ENCODE measurements at places on chromosomes 16 and 17.

DNA sequence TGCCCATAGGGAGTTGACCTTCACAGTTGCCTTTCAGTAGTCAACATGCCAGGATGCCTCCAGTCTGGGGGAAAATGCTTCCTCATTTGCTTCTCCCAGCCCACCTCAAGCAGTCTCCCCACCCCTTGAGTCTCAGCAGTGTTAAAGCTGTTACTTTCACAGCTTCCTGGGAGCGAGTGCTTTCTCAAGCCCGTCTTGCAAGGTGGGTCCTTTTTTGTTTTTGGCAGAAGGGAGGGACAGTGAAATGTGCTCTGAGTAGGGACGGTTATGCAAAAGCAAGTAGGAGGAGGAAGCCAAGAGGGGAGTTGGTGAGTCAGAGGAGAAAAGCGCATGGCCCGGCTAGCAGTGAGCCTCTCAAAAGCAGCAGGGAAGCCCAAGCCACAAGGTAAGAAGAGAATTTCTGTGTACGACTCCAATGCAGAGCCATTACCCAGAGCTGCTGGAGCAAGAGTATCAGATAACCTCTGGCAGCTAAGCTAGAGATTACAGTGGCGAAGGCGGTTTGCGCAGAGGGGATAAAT, at the start of gene CHST4:
Gene CHST4 (plus strand): TSS at position 316 of the 521 bp plus-strand sequence. CDS start 10,252 bp downstream, outside the sequence.
- peak; percentile 35 for DNase-seq

DNA sequence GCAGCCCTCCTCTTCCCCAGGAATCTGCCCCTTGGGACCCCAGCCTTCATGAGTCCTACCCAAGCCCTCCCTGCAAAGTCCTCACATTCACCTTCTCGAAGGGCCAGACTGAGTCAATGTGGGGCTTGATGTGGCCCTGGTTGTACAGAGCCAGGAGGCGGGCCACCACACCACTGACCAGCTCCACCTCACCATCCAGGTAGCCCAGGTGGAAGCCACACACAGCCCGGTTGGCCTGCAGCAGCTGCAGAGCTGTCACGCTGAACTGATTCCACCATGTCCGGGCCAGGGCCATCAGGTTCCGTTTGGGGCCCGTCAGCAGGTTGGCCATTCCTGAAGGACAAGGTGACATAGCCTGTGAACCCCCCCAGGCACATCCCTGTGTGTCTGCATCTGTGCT, 6.0 kb downstream of the VAT1 start:
- no peak for DNase-seq

GRCh38 chr17:49583226-49583625, 7.6 kb downstream of the NXPH3 start:
- DNase-seq: no peak

GRCh38 chr17:41767324-41768042, 19.0 kb downstream of the JUP start:
- DNase-seq: no peak

- no peak for DNase-seq
These were observed 24.0 kb upstream of the SALL1 start for GRCh38 chr16:51175081-51175480.

DNA sequence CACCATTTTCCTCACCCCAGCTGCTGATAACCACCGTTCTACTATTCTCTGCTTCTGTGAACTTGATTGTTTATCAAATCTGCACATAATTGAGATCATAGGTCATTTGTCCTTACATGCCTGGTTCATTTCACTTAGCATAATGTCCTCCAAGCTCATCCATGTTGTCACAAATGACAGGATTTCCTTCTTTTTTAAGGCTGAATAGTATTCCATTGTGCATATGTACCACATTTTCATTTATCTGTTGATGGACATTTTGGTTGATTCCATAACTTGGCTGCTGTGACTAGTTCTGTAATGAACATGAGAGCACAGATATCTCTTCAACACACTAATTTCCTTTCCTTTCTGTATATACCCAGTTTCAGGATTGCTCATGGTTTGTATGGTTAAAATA, 225.3 kb upstream of the TBX2 start:
- no peak for DNase-seq

GRCh38 chr17:11598274-11599221, at the start of gene DNAH9:
Gene DNAH9, plus strand, starts transcription at chr17:11598470. Its CDS starts 29 bp downstream, at chr17:11598499.
- peak; percentile 25 for DNase-seq

DNA sequence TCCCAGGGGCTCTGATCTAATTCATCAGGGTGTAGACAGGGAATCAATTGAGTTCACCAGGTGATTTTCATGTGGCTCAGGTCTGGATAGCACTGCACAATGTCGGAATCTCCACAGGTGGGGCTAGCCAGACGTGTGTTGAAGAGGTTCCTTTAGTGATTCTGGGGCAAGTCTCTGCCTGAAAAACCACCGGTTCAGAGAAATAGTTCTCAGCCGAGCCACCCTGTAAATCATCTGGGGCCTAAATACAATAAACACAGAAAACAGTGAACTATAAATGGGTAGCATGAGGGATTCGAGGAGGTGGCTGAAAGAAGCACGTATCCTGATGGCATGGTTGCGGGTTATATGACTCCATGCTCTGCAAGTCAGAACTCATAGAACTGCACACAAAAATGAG, 21.3 kb downstream of the ASPA start:
- no peak for DNase-seq

DNA sequence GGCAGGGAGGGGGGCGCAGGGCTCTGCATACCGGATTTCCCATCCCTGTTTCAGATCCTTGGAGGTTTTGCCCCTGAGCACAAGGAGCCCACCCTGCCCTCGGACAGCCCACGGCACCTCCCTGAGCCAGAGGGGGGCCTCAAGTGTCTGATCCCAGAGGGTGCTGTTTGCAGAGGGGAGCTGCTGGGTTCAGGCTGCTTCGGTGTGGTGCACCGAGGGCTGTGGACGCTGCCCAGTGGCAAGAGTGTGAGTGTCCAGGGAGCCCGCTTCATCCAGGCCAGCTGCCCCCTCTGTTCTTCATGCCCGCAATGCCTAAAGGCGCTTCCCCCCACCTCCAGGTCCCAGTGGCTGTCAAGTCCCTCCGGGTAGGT, 2.5 kb downstream of the TNK1 start:
- DNase-seq: no peak

DNA sequence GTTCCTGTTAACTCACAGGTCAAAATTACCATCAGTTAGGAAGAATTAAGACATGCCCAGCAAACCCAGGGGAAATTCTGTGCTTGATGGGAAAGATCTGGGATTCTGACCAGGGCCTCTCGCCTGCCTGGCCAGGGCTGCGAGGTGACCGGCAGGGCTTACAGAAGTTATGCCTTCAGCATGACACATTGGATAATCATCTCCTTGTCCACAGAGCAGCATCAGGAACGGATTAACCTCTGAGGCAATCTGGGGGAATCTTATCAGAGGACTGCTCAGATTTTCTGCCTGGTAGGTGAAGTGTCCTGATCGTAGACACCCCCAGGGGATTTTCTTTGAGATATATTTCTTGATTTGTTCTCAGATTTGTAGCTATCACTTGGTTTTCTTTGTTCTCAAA, 172.5 kb downstream of the HS3ST3A1 start:
- no peak for DNase-seq

GRCh38 chr17:57401556-57402488, 145.5 kb downstream of the MSI2 start:
- DNase-seq: no peak

- DNase-seq: no peak
These were observed 3.0 kb downstream of the NGFR start for GRCh38 chr17:49498029-49498615.

DNA sequence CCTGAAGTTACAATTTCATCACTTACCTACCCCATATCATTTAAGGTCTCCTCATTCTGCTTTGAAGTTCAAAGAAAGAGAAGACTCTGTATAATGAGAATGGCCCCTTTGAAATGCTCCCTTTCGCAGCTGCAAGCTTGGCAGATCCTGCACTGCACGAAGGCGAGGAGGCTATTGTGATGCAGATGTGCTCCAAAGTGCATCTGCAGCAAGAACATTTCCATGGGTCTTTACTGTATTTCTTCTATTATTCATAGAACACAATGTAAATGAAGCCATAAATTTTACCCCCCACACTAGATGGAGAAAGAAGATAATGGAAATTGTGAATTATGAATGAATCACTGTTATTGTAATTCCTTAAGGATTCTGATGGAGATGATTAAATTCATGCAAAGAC, 178.7 kb downstream of the CHD9NB start:
- no peak for DNase-seq

DNA sequence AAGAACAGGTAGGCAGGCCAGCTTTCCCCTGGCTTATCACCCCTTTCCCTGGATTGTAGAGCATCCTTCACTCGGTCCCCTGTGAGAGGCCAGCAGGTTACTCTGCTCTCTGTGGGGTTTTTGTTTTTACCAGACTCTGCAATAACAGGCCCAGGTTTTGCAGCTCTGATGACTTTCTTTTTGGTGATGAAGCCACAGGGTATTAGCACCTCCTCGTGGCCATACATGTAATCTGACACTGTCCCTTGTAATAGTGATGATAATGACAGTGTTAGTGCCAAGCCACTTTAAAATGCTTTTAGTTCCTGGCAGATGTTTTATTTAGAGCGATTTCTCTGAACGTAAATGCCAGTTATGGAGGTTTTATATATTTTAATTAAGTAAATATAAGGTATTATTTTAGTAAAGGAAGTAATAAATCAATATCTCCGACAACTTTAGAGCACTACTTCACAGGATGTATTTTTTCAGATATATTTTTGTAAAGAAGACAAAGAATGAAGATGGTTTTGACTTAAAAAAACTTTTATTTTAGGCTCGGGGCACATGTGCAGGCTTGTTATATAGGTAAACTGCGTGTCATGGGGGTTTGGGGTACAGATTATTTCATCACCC, 38.0 kb upstream of the CPHXL start:
- peak; percentile 52 for DNase-seq

- no peak for DNase-seq
These were observed 32.4 kb upstream of the POLR3E start for GRCh38 chr16:22264786-22265185.

DNA sequence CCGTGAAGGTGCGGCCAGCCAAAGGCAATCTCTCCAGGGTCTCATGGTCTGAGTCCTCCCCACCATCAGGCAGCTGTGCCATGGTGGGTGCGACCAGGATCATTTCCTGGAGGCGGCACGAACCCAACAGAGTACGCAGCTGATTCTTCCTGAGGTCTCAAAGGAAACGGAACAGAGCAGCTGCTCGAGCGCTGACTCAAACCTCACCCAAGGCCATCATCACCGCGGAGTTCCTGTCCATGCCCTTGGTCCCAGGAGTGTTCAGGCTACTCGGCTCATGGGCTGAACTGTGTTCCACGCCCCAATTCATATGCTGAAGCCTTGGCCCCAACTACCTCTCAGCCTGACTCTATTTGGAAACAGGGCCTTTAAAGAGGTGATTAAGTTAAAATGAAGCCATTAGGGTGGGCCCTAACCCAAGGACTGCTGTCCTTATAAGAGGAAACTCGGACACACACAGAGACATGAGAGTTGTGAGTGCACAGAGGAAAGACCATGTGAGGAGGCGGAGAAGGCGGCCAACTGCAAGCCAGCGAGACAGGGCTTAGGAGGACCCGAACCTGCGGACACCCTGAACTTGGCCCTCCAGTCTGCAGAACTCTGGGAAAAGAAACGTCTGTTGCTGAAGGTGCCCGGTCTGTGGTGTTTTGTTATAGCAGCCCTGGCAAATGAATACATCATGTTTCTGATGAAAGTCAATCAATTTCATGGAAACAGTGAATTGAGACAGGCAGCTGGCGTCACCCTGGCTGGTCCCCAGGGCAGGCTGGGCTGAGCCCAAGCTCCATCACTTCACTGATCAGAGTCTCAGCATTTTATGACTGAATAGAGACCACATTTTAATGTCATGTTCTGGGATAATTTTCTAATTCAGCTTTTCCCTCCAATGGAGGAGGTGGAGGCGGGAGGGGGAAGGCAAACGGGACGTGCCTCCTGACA, 13.7 kb downstream of the MXRA7 start:
- DNase-seq: no peak

DNA sequence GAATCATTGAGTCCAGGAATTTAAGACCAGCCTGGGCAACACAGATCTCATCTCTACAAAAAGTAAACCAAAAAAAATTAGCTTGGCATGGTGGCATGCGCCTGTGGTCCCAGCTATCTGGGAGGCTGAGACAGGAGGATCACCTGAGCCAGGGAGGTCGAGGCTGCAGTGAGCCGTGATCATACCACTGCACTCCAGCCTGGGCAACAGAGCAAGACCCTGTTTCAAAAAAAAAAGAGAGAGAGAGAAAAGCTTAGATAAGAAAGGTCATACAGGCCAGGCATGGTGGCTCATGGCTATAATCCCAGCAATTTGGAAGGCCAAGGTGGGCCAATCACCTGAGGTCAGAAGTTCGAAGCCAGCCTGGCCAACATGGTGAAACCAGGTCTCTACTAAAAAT, 63.5 kb upstream of the DNAH17 start:
- no peak for DNase-seq

GRCh38 chr17:43556292-43556691, 10.2 kb upstream of the ETV4 start:
- DNase-seq: peak; percentile 83

- DNase-seq: peak; percentile 92
These were observed 20.1 kb downstream of the CD7 start for GRCh38 chr17:82297280-82297713.

- no peak for DNase-seq
These were observed 85.0 kb downstream of the CYLD start for GRCh38 chr16:50826797-50827316.

DNA sequence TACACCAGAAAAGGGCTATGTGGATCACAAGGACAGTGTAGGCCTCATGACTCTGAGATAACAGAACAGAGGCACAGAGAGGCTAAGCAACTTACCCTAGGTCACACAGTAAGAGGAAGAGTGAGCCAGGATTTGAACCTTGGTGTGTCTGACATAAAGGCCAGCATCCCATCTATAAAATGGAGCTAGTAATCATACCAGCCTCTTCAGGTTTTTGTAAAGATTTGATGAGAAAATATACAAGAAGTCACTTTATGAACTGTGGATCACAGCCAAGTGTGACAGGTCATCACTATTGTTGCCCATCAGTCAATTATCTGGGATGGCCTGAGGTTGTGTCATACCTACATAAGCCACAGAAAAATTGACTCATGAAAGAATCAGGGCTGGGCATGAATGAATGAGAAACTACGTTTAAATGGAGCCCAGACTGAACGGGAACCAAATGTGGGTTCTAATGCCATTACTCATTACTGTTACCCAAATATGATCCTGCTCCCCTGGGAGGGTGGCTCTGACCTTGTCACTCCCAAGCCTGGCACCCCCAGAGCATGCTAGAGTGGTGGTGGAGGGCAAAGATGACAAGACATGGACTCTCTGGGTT, 21.0 kb downstream of the FBXO39 start:
- no peak for DNase-seq

- no peak for DNase-seq
These were observed 4.8 kb downstream of the BTBD17 start for GRCh38 chr17:74356646-74357465.

- peak; percentile 62 for DNase-seq
These were observed 17.9 kb upstream of the SPN start for GRCh38 chr16:29644973-29645693.

DNA sequence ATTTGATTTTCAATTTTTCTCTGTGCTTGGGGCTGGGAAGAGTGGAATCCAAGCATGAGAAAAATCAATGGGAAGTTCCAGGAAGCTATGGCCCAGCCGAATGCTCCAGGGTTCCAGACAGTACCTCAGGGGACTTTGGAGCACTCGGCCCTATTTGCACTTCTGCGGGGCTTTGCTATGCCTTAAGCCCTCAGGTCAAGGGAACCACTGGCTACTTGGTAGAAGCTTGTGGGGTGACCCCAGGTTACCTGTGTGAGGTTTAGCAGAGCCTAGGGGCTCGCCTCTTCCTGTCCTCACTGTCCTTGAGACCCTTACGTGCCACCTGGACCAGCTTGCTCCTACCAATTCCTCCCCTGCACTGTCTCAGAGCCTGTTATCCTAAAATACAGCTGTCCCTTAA, 121.3 kb downstream of the MGAT5B start:
- DNase-seq: no peak

Measured in suppressor macrophage (primary cell).